ENCODE measurements at places on chromosomes 5 and 9.

- no peak for DNase-seq
Observed at GRCh38 chr9:22469928-22470544, 23.4 kb downstream of the DMRTA1 start.

DNA sequence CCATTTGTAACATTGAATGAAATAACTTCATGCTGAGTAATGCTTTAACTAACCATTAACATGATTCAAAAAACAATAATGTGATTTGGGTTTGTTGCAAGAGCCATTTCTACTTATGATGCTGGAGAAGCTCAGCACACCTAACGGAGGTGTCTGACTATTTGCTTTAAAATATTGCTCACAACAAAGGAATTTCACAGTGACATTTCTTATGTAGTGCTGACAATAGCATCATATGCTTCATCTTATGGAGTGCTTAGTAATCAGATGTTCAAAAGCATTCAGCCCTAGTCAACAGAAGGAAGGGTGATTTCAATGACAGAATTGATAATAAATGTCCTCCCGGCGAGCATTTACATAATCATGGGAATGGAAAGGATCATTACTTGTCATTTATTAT lies 1003.3 kb upstream of the COX7C start:
- DNase-seq, result no peak

DNA sequence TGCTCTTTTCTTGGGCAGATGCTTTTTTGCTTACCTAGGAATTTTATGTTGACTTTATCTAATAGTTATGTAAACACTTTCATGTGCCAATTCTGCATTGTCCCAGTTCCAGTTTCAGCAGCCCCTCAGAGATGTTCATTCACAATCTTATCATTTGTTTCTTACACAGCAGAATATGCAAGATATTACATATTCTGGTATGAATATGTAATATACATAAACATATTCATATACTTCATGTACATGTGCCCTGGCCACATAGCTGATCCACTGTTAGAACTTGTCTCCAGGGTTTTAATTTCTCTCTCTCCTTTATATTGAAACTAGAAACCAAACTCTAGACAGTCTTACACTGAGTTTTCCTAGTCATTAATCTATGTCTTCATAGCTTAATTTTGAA lies 90.2 kb upstream of the PARP8 start:
- DNase-seq, result no peak

- DNase-seq, result no peak
Observed at GRCh38 chr5:107467137-107467932, 203.4 kb downstream of the EFNA5 start.

DNA sequence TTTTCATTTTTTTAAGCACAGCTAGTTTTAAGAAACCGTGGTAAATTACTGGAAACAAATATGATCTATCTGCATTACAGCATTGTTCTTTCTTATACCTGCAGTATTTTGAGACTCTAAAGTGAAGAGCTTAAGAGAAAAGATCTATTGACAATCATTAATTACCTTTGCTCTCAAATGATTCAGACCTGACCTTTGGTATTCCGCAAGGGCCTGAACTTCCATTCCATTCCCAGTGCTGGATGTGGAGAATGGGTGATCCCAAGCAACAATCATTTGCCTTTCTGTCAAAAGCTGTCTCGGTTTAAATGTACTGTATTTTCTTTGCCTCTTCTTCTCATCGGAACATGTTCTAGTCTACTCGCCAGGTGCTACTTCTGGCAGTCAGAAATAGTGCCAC lies 18.9 kb downstream of the NREP start:
- DNase-seq, result no peak

- DNase-seq, result peak; percentile 15
Observed at GRCh38 chr5:36744773-36745589, 131.6 kb upstream of the NIPBL start.

DNA sequence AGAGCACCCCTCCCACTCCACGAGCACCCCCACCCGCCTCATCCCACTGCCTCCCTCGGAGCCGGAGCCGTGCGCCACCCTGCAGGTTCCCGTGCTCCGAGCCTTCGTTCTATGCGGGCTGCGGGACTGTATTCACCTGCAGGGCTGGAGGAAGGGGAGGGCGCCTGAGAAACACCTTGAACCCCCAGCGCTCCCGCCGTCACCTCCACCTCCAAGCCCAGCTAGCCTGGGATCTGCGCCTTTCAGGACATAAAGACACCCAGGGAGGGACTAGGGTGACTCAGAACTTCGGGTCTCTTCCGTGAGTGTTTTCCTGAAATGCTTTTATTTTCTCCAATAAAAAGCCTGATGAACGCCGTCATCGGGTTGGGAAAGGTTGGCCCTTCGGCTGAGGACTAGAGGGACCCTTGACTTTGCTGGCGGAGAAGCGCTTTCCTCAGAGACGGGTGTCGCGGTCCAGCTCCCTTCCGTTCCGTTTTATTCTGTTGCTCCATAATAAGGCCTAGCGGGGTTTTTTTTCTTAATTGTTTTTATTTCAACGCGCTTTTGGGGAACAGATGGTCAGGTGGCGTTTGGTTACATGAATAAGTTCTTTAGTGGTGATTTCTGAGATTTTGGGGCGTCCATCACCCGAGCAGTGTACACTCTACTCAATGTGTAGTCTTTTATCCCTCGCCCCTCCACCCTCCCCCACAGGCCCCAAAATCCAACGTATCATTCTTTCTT lies 4.6 kb downstream of the TLX3 start:
- no peak for DNase-seq

GRCh38 chr5:83688281-83688680 lies 32.4 kb downstream of the HAPLN1 start:
- no peak for DNase-seq

- DNase-seq, result no peak
Observed at GRCh38 chr5:80885396-80886000, 74.7 kb upstream of the RASGRF2 start.

GRCh38 chr9:98168941-98169488 lies 23.4 kb downstream of the CORO2A start:
- no peak for DNase-seq

DNA sequence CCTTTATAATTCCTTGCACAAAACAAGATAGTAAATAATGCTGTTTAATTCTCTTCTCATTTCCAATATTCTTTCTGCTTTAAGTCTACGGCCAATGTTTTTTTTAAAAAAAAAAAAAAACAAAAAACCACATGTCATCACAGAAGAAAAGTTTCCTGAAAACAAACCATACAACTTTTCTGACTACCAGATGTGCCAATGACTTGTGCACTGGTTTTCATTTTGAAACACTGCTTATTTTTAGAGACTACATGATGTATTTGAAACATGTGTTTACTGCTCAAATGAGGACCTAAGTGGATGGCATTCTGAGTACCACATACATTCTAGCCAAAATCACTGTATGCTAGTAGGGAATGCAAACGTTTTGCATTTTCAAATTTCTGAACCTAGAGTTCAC lies 167.9 kb downstream of the GLIS3 start:
- no peak for DNase-seq

- DNase-seq, result no peak
Observed at GRCh38 chr9:132614324-132614723, 31.9 kb downstream of the BARHL1 start.
